Amygdala (tissue), 56 donors: ENCODE measurements at places on chromosomes 12 and 14.

DNA sequence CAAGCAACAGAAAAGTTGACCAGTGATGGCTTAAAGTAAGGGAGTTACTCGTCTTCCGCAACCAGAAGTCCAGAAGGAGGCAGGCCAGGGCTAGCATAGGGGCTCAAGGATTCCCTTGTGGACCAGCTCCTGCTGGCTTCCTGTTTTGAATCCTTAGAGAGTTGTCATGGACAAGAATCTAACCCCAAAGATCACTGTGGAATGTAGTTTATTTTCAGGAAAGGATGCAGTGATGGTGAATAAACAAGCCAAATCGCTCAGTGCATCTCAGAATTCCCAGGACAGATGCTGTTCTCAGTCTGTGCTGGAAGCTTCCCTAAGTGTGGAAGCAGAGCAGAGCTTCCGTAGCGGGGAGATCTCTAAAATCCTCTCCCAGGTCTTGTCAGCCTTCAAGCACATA, 311.3 kb downstream of the C12orf75 start:
- no peak for DNase-seq

DNA sequence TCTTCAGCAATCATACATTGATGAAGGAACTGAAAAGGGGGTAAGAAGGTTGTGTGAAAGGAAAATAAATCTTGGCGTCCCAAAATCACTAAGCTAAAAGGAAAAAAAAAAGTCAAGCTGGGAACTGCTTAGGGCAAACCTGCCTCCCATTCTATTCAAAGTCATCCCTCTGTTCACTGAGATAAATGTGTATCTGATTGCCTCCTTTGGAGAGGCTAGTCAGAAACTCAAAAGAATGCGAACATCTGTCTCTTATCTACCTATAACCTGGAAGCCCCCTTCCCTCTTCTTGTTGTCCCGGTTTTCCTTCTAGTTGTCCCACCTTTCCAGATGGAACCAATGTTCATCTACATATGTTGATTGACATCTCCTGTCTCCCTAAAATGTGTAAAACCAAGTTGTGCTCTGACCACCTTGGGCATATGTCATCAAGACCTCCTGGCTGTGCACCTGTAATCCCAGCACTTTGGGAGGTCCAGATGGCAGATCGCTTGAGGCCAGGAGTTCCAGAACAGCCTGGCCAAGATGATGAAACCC, 53.1 kb downstream of the RESF1 start:
- DNase-seq: no peak

- DNase-seq: no peak
Observed at GRCh38 chr12:14514946-14515345, 52.7 kb downstream of the PLBD1 start.

DNA sequence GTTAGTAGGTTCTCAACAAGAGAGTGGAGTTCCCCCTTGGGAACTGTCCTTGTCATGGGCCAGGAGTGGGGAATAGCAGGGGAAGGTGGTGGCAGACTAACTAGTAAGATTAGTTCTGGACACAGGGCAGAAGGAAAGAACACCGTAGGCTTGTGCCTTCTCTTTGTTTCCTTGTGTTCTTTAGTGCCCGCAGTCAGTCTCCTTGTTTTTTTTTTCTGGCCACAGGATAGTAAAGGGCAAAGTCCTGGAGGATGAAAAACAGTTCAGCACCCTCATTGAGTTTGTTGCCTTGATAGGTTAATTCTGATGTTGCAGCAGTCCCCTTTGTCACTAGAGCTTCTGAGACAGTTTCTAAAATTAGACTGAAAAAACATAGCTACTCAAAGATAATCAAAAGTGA, 8.4 kb downstream of the PEX5 start:
- no peak for DNase-seq

GRCh38 chr12:33223956-33224355, 215.7 kb downstream of the SYT10 start:
- DNase-seq: no peak

DNA sequence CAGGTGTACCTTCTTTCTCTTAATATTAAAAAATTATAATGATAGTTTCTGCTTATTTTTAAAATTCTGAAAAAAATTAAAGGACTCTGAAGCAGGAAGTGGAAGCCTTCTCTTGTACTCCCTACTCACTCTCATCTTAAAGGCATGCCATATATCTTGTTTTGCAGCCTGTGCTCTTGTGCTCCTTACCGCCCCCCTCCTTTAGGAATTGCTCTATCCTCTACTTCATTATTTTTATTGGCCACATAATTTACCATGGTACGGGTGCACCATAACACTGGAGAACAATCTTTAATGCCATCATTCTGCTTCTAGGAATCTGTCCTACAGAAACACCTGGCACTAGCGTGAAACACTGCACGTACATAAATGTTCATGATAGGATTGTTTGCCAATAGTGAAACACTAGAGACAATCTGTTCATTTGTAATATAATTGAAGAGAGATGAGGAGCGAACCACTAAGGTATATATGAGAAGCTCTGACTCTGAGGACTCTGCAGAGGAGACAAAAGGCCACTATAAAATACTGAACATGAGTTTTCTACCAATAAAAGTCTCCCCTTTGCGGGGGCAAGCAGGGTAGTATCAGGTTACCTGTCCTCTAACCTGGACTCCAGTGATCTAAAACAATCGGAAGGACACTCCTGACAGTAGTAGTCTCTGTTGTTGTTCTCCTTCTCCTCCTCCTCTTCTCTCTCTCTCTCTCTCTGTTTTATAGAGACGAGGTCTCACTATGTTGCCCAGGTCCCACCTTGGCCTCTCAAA, 6.3 kb upstream of the NYNRIN start:
- no peak for DNase-seq

DNA sequence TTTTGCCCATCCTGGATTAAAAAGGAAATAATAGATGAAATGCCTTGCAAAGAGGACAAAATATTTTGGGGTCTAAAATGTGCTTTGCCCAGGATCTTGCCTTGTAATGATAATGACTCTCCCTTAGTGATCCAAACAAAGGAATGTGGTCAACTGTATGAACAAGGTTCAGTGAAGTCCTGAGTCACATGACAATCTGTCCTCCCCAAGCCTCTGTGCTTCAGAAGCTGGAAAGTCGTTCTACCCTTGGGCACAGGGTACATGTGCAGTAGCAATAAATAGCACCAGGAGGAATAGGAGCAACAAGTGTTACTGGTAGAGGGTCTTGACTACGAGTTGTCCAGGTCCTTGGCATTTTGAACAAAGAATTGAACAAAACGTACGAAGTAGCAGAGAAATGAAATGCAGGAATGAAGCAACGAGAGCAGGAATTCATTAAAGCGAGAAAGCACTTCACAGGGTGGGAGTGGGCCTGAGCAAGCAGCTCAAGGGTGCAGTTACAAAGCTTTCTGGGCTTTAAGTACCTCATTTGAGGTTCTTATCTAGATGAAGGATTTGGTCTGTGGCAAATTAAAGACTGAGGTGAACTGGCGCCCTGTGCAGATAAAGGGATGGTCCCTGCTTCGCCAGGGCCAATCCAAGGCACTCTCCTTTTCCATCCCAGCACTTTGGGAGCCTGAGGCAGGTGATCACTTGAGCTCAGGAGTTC, 65.8 kb downstream of the RESF1 start:
- DNase-seq: no peak

DNA sequence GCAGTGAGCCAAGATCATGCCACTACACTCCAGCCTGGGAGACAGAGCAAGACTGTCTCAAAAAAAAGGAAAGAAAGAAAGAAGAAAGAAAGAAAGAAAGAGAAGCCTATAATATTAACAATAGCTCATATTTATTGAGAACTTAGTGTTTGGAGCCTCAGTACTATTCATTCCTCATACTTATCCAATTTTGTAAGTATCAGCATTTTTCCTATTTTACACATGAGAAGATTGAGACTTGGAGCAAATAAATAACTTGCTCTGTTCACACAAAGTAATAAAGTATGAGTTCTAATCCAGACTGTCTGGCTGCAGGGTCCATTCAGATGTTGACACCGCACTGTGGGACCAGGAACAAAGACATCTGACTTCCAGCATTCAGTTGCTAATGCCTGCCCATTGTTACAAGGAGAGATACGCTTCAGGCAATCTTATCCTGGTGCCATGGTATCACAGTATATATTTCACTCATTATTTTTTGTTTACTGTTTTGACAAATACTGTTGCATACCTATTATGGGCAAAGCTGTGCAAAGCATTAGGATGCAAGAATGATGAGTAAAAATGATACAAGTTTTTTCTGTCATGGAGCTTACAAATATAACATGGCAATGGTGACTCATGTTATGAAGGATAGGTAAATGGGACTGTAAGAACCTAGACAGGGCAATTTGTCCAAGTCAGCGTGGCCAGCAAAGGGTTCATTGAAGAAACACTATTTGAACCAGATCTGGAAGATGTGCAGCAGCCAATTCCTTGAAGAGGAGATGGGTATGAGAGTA, 21.4 kb upstream of the TMTC2 start:
- DNase-seq: no peak

DNA sequence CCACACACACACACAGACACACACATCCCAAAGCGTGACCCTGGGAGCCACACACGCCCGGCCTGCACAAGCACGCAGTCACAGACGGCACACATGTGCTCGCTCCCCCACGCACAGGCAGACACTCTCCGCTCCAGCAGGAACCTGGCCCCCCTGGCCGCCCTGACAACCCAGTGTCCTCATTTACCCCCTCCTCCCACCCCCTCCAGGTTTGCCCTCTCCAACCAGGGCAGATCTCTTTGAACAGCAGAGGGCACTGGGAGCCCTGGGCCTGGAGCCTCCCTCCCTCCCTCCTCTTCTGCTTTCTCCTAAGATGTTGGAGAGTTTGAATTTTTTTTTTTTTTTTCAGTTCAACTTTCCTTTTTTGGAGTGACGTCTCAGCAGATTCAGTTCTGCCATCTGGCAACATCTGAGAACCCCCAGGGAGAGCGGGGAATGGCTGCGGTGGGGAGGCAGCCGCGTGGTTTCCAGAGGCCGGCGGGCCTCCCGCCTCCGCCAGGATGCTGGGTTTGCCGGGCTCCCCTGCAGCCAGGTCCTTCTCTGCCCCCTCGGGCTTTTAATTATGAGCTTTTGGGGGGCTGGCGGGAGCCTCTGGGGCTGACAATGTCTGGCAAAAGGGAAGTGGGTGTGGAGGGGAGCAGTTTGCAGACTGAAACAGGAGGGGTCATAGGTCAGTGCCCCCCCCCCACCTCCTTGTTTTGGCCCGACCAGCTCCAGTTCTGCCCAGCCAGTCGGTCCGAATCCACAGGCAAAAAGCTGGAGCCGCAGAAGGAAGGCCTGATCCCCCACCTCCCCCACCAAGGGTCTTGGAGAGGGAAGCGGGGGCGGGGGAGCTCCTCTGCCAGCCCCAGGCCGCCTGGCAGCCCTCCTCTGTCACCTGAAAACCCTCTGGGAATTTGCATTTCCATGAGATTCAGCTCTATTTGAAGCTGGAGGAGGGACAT, 1.3 kb upstream of the NCOR2 start:
- DNase-seq: no peak

GRCh38 chr14:68246786-68247105, 427.2 kb downstream of the RAD51B start:
- no peak for DNase-seq

DNA sequence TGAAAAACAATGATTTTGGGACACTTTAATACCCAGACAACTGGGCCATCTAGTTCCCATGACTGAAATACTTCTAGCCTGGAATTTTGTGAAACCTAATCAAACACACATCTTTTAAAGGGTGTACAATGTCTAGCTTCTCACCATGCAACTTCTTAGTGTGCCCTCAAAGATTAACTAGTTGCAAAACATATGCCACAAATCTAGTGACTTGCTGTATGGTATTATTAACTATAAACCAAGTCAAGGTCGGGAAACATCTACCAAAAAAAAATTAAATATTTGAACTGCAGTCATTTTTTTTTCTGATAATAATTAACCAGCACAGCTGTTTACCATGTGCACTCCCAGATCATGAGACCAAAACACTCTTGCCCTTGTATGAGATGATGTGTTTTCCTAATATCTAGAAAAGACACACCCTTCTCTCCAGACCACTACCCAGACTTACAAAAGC, 171.8 kb upstream of the FOXN3 start:
- no peak for DNase-seq
